ENCODE measurements at places on chromosomes 1 and 21. TPM values are rescaled to one million over a fixed set of nuclear protein-coding genes. Genes with fewer than 3 reads are reported as not detected.

NTMT2 gene
- not detected for polyA plus RNA-seq

DNA sequence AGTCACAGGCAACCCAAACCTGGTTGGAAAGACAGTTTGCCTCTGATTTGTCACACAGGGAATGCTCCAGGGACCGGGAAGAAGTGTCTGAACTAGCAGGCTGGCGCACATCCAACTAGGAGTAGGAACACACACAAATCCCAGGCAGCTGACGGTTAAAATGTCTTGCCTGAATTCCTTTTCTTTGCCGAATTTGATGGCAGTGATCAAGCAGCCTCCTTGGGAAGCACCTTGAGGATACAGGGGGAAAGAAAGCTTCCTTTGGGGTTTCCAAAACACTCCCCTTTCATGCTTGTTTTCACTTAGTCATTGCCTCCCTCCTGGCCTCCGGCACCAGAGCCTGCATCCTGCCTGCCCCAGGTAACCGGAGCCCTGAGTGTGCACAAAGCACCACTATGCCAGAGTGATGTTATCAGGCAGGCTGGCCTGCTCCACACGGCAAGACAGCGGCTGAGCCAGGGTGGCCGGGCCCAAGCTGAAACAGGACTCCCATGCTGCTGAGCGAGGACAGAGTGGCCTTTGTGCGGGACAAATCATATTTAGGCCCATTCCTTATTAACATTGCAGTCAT is 193.8 kb downstream of the LMX1A start:
- DNase-seq = no peak

- no peak for DNase-seq
Measured at GRCh38 chr1:167643441-167643840, 13.4 kb downstream of the RCSD1 start.

DNA sequence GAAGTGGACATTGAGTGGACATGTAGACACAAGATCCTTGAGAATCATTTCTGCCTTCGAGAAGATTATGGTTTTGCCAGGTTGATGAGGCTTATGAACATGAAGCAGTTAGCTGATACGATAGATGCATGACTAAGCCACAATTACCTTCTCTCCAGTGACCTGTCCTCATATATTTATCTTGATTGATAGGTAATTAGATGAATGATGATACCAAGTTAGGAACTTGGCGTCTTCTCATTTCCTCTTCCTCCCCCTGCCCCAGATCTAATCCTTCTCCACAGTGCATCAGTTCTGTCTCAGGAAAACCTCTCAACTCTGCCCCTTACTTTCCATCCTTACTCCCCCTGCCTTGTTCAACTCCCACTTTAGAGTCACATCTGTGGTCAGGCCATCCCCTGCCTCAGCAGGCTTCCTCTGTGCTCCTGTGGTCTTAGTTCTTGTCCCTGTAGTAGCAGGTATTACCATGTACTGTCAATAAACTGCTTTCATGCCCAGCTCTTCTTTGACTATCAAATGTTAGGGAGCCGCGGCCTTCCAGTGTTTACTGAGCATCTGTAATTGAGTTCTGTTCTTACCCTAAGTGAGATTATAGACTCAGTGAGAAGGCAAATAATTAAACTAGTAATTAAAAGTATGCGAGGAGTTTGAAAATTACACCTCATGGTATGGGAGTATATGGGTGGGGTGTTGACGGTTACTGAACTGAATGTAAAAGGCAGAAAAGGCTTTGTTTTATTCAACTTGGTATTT is 5.1 kb downstream of the ST6GALNAC3 start:
- no peak for DNase-seq

GRCh38 chr1:235758931-235759330 is 107.8 kb downstream of the LYST start:
- DNase-seq = no peak

DNA sequence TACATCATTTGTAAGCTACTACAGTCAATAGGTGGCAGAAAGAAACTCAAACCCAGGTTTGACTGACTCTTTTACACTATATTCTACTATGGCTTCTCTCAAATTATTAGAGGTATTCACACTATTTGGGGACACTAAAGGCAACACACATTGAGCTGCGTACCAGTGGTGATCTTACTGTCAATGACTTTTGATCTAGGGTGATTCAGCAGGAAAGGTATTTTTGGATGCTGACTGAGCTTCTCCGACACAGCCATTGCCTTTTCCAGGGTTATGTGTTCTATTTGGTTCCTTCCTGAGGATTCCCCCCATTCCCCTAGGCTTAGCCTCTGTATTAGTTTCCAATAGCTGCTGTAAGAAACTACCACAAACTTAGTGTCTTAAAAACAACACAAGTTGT is 73.2 kb upstream of the JAK1 start:
- DNase-seq = no peak

DNA sequence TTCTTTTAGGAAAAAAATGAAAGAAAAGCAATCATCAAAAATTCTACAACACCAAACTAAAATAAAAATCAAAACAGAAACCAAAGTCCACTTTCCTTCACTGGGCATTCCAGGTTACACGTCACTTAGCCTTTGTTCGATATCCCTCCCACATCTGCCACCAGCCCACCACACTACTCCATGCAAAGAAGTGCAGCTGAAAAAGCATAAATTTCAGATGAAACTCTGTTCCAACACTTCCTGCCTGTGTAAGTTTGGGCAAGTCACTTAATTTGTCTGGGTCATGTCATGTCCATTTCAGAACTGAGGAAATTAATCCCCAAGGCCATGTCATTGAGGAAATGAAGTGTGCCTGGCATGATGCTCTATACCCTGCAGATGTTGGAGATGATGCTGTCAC is 354.3 kb upstream of the USP24 start:
- no peak for DNase-seq

DNA sequence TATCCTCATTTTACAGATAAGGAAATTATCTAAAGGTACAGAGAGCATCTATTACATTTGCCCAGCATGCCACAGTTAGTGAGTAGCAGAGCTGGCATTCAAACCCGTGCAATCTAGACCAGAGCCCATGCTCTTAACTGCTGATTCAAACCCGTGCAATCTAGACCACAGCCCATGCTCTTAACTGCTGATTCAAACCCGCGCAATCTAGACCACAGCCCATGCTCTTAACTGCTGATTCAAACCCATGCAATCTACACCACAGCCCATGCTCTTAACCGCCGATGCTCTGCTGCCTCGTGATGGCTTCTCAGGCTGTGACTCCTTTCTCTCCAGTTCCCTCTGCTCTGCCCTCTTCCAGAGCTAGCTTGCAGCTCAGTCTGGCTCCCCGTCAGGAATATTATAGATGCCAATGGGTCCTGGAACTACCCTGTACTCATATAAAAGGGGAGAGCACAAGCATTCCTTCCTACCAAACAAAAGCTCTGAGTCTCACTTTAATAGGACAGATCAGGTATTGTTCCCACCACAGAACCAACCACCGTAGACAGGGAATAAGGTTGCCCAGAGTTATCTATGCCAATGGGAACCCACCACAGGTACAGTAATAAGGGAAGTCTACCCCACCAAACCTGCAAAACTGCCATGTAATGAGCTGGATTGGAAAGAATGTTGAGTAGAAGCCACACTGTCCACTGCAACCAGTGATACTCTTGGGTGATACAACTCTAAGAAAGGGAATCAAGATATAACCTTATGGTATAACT is 78.4 kb downstream of the SMYD3 start:
- no peak for DNase-seq

SMIM12 gene
- 29.9 TPM for polyA plus RNA-seq

DNA sequence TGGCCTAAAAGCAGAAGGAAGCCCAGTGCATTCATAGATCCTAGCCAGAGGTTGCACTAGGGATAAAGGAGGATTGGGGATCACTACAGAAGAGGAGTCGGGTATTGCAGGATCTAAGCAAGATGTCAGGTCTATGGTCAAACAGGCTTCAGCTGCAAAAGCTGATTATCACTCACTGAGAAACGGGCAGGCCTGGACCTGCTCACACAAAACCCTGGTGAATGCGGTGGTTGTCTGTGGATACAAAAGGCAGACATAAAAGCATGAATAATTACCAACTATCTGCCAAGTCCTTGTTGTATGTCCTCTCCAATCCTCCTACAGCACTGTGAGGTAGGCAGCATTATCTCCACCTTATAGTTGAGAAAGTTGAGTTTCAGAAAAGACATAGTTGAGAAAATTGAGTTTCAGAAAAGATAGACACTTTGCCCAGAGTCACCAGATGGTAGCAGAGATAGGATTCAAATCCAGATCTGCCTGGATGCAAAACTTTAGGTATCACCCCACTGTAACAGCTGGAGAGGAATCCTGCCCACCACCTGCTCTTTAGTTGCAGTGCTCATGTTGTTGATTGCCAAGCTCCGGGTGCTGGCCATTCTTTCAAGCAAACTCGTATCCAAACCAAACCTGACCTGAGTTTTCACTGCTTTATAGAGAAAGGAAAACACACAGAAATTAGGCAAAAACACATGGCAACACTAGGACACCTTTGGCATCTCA is 49.6 kb upstream of the HOOK1 start:
- no peak for DNase-seq

- no peak for DNase-seq
Measured at GRCh38 chr1:9822897-9823692, 670 bp downstream of the CLSTN1 start.

- no peak for DNase-seq
Measured at GRCh38 chr1:209619696-209620486, 32.3 kb downstream of the LAMB3 start.

GSTM1 gene
- 2.4 TPM for polyA plus RNA-seq

IGSF3 gene
- polyA plus RNA-seq = 29.7 TPM

DNA sequence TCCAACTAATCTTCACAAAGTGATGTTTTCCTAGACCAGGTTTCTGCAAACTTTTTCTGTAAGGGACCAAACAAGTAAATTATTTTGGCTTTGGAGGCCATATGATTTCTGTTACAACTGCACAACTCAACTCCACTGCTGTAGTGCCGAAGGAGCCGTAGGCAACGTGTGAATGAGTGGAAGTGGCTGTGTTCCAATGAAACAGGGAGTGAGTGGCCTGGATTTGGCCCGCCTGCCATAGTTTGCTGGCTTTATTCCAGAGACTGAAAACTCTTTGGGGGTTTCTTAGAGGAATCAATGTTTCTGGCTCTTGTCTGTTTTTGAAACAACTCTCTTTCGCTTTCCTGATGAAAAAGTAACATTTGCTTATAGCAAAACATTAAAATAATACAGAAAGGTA is 12.6 kb upstream of the ACTL8 start:
- no peak for DNase-seq

NOC2L gene
- 57.7 TPM for polyA plus RNA-seq

GRCh38 chr21:46193829-46194373 is 9.6 kb upstream of the SPATC1L start:
- no peak for DNase-seq

LCE3D gene
- not detected for polyA plus RNA-seq

- no peak for DNase-seq
Measured at GRCh38 chr1:14148526-14148925, 448.5 kb downstream of the PRDM2 start.

DNA sequence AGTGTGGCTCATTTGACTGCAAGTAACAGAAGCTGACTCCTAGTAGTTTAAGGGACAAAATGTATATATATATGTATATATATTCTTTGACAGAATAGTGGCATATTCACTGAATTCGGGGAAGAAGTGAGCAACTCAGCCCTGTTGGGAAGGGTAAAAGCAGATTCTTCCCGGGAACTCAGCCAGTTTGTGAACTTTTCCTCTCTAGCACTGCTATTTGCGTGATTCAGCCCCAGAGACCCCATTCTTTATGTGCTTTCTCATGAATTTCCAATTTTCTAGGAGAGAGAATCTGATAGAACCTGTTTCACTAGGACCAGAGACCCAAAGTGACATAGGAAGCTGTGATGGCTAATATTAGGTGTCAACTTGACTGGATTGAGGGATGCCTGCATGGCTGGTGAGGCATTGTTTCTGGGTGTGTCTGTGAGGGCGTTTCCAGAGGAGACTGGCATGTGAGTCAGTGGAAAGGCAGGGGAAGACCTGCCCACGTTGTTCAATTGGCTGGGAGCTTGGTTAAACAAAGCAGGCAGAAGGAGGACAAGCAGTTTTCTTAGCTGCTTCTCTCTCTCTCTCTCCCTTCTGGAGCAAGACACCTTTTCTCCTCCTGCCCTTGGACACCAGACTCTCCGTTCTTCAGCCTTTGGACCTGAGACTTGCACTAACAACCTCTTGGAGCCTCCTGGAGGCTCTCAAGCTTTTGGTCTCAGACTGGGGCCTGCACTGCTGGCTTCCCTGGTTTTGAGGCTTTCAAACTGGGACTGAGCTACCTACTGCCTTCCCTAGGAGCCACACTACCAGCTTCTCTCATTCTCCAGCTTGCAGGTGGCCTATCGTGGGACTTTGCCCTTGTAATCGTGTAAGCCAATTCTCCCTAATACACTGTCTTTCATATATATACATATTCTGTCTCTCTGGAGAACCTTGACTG is 93.4 kb upstream of the KCNK1 start:
- DNase-seq = no peak

ZNF695 gene
- 4.7 TPM for polyA plus RNA-seq

OSCP1 gene
- 25.8 TPM for polyA plus RNA-seq

GRCh38 chr1:232524056-232524455 is 105.9 kb downstream of the SIPA1L2 start:
- no peak for DNase-seq

DNA sequence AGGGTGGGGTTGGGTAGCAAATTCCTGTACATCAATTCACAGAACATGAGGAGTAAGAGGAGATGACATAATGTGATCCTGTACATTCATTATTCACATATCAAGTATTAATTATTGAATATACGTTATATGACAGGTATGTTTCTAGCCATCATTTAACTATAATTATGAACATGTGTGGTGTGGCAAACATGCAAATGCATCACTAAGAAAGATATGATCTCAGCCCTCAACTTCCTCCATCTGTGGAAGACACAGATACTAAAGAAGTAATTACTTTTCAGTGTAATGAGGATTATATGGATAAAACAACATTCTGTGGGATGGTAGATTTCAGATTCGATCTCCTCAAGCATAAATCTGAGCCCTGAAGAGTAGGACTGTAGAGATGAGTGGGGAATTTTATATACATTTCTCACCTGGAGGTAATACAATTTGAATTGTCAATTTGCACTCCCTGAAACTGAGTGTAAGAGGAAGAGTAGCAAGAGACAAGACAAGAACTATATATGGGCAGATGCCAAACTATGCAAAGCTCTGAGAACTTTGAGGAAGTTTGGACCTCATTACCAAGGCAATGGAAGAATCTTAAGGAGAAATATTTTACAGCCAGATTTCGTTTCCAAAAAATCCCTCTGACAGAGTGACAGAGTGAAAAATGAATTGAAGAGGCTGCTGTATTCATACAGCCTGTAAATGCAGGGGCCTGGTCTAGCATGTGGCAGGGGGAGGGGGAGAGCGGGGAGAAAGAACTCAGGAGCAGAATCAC is 275.5 kb downstream of the TPR start:
- no peak for DNase-seq

- no peak for DNase-seq
Measured at GRCh38 chr1:114196992-114197907, 43.6 kb upstream of the SYT6 start.

HES5 gene
- 0.41 TPM for polyA plus RNA-seq

- DNase-seq = no peak
Measured at GRCh38 chr1:224879162-224879803, 50.2 kb upstream of the DNAH14 start.

SLC1A7 gene
- polyA plus RNA-seq = 0.11 TPM

ST7L gene
- 24.7 TPM for polyA plus RNA-seq

VTCN1 gene
- 23.6 TPM for polyA plus RNA-seq

C1orf35 gene
- 13.8 TPM for polyA plus RNA-seq

PTCH2 gene
- polyA plus RNA-seq = 5.3 TPM

- no peak for DNase-seq
Measured at GRCh38 chr21:41357546-41357945, 4.3 kb upstream of the MX2 start.

Measured in right renal pelvis (tissue), 4 donors.